ENCODE measurements at places on chromosomes 16 and 17.

GRCh38 chr17:52606590-52606989 is 448.1 kb upstream of the CA10 start:
- no peak for DNase-seq

- DNase-seq: peak; percentile 89
These were observed at the start of gene EVI2A for GRCh38 chr17:31321481-31321880. Gene EVI2A (minus strand): TSS chr17:31321622. CDS start chr17:31319013, 2,609 bp downstream.

DNA sequence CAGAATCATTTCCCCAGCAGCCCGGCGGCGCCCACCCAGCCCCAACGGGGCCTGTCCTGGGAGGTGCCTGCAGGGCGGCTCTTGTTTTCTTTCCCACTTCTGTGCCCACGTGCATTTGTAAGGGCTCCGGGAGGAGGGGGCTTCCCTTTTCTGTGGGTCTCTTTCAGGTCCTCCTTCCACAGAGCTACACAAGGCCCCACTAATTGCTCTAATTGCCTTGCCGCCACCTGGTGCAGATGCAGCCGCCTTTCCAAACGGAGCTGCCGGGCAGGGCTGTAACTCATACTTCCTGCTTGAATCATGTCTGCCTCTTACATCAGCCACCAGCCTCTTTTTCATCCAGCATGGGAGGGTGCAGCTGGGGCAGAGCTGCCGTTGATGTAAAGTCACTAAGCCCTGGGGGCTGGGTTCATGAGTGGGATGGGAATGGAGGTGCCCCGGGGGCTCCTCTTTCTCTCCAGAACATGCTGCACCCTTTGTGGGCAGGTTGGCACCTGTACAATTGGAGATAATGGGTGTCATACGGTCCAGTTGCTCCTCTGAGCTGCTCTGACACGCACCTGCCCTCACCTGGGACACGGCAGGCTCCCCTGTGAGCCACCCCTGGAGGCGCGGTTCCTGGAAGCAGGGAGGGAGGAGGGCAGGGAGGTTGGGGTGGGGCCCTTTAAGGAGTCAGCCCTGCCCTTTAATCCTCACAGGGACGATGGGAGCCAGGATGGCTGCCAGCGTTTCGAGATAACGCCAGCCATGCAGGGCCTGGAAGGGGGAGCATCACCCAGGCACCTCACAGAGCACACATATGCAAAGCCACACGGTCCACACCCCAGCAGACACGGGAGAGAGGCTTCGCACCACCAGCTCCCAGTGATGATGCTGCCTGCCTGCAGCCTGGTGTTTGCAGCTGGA is 41.1 kb upstream of the KLHDC4 start:
- DNase-seq: peak; percentile 90

DNA sequence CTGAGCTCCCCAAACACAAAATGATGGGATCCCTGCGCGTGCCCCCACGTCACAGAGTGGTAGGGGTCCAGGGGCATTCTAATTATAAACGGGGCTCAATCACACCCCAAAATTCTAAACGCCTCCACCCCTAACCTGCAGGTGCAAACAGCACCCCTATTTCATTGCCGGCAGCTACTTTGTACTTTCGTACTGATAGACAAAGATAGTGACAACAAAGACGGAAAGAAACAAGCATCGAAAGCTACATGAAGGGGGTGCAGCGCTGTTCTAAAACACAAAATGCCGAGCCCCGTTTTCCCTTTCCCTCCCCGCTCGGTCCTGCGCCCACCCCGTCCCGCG is 13.9 kb downstream of the MIS12 start:
- no peak for DNase-seq
